ENCODE measurements at places on chromosomes 13 and 19.

GRCh38 chr19:1923319-1923718 lies 17.7 kb upstream of the CSNK1G2 start:
- DNase-seq: no peak

GRCh38 chr13:41909506-41909905 lies 51.4 kb downstream of the VWA8 start:
- peak; percentile 8 for DNase-seq

DNA sequence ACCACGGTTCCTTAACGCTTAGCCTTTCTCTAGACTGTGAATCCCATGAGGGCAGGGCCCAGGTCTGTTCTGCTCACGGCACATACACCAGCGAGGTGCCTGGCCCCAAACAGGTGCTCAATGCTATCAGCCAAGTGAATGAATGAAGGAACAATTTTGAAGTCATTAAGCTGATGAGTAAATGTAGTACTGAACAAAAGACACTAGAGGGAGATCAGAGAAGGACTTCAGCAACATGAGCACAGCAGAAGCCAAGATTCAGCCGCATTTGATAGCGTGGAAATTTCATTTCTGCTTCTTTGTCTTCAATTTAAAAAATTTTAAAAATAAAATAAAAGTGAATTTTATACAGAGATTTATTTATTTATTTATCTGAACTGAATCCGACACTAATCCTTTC lies 20.1 kb upstream of the MYO16 start:
- DNase-seq: peak; percentile 11

- DNase-seq: no peak
Observed at GRCh38 chr13:113114511-113115362, 7.9 kb upstream of the F10 start.

DNA sequence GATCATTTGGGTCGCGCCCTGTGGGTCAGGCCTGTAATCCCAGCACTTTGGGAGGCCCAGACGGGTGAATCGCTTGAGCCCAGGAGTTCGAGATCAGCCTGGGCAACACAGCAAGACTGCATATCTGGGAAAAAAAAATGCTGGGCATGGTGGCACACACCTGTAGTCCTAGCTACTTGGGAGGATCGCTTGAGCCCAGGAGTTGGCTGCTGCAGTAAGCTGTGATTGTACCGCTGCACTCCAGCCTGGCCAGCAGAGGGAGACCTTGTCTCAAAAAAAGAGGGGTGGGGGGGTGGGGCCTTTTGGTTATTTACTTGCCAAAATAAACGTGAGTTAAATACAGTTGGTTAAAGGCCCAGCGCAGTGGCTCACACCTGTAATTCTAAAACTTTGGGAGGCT lies 9.8 kb upstream of the ZNF544 start:
- DNase-seq: peak; percentile 61

DNA sequence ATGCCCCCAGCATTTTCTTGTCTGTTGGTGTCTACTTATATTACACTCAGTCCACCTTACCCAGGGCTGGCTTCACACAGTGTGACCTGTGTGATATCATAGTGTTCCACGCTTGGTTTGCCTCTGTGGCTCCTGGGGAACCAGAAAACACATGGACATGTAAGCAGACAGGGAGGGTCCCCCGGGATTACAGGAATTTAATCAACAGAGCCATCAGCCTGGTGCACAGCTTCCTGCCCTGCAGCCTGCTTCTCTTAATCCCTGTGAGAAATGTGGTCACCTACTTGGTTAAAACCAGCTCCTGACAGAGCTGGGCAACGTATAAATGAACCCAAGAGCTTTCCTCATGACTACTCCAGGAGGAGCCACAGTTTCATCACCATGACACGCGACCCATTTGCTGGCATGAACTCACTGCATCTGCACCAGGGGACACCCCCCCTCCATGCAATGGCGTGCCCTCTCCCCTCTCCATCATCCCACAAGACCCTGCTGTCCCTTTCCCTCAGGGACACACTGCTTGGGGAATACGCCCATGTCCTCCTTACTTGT lies 152.1 kb downstream of the UQCRFS1 start:
- no peak for DNase-seq

DNA sequence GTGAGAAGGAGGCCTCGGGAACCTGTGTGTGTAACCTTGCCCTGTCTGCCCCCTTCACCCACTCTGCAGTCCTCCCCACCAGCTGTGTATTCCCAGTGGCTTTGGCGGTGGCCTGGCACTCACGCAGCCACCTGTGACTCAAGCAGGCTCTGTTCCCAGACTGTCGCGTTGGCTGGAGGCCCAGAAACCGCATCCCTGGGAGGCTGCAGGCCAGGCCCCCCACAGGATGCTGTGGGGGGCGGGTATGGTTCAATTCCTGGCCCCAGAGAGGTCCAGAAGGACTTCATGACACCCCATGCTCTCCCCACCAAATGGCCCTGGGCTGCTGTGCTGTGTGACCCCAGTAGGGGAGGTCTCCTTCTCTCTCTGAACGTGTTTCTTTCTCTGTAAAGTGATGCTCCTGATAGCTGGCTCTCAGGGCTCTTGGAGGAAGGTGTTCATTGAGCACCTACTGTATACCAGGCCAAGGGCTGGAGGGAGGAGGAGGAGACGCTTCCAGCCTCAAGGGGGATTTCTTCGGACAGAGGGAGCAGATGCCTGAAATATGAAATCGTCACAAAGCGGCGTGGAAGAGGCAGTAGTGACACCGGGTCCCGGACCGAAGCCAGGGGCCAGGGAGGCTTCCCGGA lies 1.9 kb upstream of the LINGO3 start:
- DNase-seq: no peak

GRCh38 chr13:95191821-95192563 lies 109.3 kb downstream of the ABCC4 start:
- DNase-seq: peak; percentile 60

- no peak for DNase-seq
Observed at GRCh38 chr19:48877855-48878195, 5.6 kb downstream of the PPP1R15A start.

DNA sequence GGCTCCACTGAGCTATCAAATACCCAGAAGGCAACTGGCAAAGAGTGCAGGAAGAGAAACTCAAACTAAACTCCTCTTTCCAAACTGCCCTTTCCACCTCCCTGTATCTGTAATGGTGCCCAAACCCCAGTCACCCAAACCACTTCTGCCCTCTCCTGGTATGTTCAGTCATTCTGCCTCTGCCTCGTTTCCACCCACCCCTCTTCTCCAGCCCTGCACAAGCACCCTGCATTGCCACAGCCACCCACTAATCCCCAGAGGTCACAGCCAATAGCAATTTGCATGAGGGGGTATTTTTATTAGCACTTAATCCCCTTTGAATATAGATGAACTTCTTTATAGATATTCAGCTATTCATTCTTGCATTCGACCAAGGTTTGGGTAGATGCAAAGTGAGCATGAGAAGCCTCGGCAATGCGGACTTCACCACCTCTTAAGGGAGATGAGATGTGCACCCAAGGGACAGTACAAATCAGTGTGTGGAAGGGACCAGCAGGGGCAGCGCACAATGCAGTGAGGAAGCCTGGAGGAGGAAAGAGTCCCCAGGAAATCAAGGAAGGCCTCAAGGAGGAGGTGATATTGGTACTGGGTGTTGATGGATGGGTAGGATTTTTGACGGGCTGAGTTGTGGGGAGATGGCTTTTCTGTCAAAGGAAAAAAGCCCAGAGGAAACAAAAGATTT lies 12.4 kb downstream of the TMEM272 start:
- peak; percentile 35 for DNase-seq

DNA sequence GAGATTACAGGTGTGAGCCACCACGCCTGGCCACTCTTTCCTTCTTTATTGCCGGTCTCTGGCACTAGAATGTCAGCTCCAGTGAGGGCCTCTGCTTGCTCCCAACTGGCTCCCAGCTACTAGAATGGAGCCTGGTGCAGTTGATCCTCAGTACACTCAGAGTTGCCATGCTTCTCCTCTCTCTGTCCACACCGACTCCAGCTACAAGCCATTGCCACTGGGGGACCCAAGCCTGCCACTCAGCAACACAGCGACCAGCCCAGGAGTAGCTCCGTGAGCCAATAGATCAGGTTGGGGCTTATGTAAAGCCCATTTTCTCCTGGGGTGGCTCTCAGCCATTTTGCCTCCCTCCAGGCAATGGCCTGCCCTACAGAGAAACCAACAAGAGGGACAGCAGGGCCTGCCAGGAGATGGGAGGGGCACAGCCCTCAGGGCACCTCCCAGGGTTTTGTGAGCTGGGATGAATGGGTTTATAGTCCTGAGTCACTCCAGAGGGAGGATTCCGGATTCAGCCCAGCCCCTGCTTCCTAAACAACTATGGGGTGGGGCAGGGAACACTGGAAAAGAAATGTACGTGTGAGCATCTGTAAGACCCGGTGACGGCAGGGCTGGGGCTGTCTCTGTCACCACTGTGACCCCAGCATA lies 36.5 kb downstream of the OPA3 start:
- no peak for DNase-seq

GRCh38 chr19:46283771-46284170 lies 13.1 kb upstream of the HIF3A start:
- no peak for DNase-seq

DNA sequence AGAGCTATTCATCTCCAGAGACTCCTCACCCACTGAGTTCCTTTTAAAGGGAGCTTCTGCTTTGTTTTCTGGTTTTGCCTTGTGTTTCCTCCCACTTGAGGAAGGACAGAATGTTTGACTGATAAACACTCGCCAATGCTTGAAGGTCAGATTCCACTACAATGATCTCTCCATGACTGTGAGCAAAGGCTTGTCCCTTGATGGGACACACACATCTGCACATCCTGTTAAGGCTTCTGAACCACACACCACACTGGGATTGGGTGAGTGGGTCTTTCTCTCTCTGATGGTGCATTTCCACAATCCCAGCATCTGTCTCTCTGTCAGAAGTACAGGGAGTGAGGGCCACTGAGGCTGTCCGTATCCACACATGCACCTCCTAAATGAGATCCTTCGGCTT lies 245.3 kb downstream of the IRS2 start:
- no peak for DNase-seq

DNA sequence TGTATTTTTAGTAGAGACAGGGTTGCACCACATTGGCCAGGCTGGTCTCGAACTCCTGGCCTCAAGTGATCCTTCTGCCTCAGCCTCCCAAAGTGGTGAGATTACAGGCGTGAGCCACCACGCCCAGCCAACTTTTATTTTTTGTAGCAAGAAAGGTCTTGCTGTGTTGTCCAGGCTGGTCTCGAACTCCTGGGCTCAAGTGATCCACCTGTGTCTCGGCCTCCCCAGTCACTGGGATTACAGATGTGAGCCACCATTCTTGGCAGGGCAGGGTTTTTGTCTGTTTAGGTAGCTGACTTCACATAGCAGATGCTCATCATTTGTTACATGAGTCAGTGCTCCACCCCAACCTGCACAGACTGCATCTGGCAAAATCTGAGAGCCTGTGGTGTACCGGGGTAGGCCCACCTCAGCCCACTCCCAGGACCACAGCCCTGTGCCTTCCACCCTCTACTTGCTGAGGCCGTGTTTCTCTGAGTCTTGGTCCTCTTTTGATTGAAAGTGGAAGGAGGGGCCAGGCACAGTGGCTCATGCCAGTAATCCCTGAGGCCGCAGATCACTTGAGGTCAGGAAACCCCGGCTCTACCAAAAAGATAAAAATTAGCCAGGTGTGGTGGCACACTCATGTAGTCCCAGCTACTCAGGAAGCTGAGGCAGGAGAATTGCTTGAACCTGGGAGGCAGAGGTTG lies 4.2 kb upstream of the TNPO2 start:
- no peak for DNase-seq

DNA sequence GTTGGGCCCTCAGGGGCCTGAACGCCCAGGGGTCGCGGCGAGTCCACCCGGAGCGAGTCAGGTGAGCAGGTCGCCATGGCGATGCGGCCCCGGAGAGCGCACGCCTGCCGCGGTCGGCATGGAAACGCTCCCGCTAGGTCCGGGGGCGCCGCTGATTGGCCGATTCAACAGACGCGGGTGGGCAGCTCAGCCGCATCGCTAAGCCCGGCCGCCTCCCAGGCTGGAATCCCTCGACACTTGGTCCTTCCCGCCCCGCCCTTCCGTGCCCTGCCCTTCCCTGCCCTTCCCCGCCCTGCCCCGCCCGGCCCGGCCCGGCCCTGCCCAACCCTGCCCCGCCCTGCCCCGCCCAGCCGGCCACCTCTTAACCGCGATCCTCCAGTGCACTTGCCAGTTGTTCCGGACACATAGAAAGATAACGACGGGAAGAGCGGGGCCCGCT lies at the start of gene CCNA1:
TSS of gene CCNA1 (plus strand) at position 390 of the 439 bp plus-strand sequence. CDS start 562 bp downstream, outside the sequence.
- DNase-seq: no peak

DNA sequence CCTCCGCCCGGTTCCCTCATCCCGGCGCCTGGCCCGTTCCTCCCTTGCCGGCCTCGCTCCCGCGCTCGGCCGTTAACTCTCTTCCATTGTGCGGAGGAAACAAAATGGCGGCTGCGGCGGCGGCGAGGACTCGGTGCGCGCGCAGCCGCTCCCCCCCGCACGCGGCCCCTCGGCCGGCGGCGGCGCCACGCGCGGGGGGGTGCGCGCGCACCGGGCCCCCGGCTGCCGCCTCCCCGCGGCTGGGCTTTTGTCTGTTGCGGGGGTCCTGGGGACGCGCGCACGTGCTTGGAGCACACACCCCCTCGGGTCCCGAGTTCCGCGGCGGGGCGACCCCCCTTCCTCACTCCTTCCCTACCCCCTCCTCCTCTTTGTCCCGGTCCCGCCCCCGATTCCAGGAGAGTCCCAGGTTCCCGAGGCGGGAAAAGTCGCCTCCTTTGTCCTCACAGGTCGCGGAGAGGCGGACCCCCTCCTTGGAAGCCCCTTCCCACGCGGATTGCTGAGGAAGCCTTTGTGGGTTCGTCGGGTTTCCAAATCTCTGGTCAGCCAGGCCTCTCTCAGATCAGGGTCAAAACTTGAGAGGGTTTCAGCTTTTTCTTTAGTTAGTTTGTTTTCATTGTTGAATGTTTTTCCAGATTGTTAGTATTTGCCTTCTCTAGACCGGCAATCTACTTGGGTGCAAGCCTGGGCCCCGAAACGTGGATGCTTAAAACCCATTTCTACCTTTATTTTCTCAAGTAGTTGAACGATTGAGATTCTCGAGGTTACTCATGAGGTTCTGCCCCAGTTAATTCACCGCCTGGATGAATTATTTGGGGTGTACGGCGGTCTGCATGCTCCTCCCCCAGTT lies 687 bp downstream of the ILF3 start:
- no peak for DNase-seq

- peak; percentile 61 for DNase-seq
Observed at GRCh38 chr19:34555447-34555846, 73.9 kb downstream of the WTIP start.

GRCh38 chr19:41920882-41921576 lies 7.2 kb downstream of the ERFL start:
- DNase-seq: no peak

- no peak for DNase-seq
Observed at GRCh38 chr13:29577136-29578051, 18.1 kb downstream of the SLC7A1 start.

DNA sequence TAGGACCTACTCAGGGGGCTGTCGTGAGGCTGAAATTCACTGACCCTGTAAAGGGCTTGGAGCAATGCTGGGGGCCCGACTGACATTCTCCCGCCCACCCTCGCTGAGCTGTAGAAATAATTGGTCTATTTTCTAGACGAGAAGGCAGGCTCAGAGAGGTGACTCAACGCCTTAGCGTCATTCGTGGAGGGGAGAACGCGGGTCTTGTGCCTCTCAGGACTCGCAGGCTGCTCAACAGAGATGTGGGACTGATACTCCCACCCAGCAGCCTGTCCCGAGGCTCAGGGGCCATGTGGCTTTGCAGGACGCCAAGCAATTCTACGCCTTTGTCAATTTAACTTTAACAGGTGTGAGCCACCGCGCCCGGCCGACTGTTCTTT lies 23.6 kb upstream of the ASPDH start:
- DNase-seq: no peak

Measured in T47D (cell line).